ENCODE measurements at places on chromosomes 4 and X.

DNA sequence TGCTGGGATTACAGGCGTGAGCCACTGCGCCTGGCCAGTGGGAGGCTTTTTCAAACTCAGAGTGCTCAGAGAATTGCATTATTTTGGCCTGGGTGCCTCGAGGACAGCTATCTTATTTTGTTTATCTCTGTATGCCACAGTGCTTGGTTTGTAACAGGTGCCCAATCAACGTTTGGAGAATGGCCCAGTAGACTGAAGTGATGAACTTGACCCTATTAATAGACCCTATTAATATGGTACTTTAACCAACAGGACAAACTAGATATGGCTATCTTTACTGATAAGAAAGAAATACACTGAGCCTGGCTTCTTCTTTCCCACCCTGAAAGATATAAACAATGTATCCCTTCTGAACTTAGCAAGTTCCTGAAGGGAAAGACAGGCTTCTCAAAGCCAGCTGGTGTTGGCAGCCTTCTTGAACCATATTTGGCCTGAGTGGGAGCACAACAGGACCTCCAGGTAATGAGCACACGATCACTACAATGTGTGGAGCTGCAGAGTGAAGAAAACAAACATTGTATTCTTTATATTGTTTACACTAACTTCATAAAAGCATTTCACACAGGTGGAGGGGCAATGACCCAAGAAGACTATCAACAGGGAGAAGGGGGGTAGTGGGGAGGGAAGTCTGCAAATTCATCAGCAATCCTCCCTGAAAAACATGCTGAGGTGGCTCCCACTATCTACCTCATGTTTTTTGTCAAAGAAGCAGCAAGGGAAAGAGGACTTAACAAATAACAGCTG lies 41.7 kb downstream of the PRPS1 start:
- no peak for DNase-seq

DNA sequence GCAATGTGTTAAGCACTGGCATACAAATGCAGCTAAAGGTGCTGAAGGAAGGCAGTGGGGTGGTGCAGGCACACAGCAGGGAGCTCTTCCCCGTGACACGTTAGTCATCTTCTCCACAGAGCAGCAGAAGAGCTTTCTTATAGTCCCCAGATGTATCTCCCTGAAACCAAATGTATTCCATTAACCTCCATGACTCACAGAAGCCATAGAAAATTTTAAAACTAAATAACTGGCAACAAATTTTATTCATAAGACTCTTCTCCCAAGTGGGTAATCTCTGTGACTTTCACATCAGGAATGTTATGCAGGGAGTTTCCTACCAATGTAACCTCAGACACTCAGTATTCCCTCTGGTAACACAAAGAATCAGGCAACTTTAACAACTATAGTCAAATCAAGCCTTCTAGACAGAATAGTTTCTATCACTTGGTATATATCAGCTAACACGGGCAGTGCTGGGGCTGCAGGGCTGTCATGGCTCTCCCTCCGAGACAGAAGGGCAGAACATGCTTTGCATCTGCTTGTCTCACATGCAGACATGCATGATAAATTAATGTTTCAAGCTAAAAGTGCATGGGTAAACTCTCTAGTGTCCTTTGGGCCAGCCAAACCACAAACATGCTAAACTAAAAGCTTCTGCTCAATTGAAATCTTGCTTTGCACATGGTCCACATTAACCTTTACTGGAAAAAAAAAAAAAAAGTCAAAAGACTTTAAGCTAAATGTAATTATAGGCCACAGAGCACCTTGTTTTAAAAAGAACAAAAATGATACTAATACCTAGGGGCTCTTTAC lies 28.2 kb downstream of the ANXA5 start:
- DNase-seq = no peak

DNA sequence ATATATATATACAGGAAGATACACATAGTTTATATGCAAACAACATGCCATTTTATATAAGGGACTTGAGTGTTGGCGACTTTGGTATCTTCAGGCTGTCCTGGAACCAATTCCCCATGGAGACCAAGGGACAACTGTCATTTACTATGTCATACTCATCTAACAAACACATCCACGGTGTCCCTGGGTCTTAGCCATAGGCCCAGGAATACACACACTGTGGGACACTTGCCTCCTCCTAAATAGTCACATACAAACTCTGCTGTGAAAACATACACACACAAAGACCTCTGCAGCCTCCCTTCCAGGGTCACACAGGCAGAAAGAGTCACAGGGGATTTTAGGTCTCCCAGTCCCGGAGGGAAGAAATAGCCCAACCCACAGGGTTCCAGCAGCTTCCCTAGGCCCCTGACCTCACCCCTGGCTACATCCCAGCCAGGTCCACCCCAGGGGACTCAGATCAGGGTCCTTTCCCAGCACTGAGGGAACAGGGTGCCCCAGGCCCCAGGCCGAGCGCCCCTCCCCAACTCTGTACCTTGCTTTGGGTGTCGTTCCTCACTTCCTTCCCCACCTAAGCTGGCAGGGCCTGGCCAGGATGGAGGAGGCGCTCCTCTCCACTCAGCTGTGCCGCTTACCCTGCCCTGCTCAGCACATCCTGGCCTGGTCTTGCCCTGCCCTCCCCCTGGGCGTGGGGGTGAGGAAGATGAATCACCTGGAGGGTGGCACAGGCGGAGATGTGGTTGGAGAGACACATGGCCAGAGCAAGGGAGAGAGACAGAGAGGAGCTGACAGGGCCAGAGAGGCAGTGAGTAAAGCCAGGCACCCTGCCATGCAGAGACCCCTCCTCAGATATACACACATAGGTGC lies 21.8 kb downstream of the FGD1 start:
- DNase-seq = no peak

GRCh38 chr4:1201851-1202525 lies 29.6 kb upstream of the SPON2 start:
- DNase-seq = peak; percentile 65

- no peak for DNase-seq
Measured at GRCh38 chr4:115274545-115274944, 161.1 kb upstream of the NDST4 start.

- DNase-seq = no peak
Measured at GRCh38 chr4:138890891-138891570, 124.5 kb upstream of the NOCT start.

GRCh38 chrX:43976205-43976604 lies 3.0 kb upstream of the NDP start:
- no peak for DNase-seq

- peak; percentile 54 for DNase-seq
Measured at GRCh38 chrX:10598540-10598939, 21.8 kb downstream of the MID1 start.

DNA sequence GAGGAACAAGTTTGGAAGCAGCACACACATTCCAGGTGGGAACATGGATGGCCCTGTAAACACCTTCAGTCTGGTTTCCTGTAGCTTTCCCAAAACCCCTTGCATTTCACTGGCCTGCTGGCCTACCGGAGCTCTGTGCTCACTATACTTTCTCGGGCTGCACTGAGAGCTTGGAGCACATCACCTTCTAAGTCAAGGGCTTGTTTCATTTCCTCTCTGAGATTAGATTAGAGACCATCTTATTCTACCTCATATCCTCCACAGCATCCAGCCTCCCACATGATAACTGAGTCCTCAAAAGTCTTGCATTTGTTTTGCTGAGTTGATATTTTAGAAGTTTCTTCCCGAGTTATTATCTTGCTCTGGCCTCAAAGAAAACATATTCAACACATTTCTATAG lies 147.7 kb downstream of the RASL11B start:
- DNase-seq = no peak

DNA sequence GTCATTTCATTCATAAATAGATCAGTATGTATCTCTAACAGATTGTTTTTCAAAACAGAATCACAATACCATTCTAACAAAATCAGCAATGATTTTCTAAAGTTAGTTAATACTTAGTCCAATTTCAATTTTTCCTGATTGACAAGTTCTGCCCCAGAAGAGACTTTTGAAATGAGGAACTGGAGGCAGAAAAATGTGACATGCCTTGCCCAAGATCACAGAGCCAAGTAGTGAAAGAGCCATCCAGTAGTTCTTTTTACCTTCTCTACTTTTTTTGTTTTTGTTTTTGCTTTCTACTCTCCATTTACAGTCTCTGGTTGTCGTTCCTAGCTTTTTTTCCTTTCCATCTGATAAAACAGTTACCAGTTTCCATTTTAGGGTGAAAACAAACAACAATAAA lies 129.3 kb upstream of the TMEM164 start:
- no peak for DNase-seq

DNA sequence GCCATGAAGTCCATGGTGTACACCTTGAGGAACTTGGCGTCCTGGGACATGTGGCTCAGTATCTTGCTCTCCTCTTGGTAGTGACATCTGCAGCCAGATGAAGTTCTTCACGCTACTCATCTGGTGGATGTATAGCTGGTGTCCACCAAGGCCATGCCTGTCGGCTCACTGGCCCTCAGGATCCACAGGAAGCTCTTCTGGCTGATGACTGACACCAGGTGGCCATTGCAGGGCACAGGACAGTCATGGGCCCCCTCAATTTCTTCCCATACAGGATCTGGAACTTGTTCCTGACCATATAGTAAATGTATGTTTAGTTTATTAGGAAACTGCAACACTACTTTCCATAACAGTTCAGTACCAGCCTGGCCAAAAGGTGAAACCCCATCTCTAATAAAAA lies 10.3 kb upstream of the CLCN5 start:
- DNase-seq = no peak

DNA sequence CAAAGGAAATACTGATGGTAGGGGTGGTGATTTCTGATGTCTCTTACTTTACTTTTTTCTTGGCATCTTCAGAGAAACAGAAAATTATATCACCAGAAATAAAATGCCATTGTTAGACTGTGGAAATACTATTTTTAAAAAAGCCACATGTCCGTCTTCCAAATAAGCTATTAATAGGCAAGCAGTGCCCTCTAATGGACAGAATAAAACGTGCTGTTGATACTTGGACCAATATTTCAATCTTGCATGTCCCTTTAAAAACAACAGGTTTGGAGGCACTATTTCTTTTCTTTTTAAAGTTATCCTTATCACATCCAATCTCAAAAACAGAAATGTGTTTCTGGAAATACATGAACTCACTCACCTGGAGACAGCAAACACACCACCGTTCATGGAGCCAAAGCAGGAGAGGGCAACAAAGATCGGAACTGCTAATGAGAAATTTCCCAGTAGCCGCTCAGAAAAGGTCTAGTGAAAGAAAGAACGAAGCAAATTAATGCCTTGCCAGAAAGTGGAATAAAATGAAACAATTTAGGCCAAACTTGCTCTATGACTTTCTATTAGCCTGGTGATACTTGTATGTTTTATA lies 59.2 kb downstream of the SLC7A11 start:
- DNase-seq = no peak

DNA sequence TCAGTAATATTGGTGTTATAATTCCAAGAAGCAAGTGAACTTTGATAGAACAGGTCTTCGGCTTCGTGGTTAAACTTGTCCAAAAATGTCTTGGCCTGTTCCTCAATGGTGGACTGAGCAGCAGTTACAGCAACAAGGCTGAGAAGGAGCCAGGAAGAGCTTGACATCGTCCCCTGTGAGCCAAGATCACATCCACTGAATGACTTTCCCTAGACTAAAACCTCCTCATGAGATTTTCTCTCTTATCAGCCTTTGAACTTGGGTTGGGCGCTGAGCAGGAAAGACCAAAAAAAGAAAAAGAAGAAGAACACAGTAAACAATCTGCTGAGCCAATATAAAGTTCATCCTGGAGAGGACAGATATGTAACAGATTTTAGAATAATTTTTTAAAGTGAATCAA lies at the start of gene ACE2:
TSS of gene ACE2 (minus strand) at position 216 of the 400 bp plus-strand sequence. CDS start at position 167, 49 bp downstream.
- DNase-seq = peak; percentile 54

DNA sequence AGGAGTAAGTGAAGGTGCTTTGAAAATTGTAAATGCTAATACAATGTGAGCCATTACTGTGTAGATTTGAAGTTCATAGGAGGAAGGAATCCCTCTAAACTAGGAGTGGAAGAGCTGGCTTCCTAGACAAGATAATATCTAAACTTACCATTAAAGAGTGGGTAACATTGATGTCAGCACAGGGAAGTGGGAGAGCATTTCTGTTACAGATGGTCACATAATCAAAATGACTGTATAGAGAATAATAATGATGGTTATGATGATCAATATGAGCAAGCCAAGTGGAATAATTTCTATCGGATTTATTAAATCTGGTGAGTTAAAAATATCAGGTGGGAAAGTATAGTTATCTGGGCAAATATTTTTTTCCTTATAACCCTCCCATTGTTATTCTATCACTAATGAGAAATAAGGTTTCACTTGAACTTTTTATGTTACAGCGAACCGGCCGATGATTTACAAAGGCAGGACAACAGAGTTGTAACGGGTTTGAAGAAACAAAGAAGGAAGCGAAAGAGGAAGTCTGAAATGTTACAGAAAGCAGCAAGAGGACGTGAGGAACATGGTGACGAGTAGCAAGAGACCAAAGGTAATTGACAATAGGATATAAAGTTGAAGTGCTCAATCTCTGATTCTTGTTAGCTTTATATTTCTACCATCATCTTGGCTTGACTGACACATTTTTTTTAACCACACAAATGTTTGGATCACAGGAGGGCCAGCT lies 43.5 kb downstream of the FMR1NB start:
- DNase-seq = no peak

GRCh38 chrX:153357877-153358276 lies 23.9 kb downstream of the ZNF275 start:
- no peak for DNase-seq

Measured in right cardiac atrium (tissue), 5 donors.